ENCODE measurements at places on chromosomes 11 and 22.
A peak's percentile ranks its signal among the peaks of the same experiment; 100 is the strongest.

DNA sequence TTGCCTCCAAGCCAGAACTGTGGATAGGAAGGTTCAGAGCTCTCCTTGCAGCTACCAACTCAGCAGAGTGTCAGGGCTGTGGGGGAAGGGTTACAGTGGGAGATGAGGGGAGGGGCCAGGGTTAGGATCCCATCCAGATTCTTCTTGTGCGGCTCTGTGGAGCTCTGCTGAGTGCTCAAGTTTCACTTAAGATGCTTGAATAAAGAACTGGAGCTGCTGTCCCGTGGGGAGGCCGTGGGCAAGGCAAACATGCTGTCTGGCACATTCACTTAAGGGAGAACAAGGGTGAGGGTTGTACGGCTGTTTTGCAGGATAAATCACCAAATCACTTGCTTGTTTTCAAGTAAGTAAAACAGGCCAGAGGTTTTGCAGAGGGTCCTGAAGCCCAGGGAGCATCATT, 197.1 kb downstream of the FAM76B start:
- no peak for DNase-seq

DNA sequence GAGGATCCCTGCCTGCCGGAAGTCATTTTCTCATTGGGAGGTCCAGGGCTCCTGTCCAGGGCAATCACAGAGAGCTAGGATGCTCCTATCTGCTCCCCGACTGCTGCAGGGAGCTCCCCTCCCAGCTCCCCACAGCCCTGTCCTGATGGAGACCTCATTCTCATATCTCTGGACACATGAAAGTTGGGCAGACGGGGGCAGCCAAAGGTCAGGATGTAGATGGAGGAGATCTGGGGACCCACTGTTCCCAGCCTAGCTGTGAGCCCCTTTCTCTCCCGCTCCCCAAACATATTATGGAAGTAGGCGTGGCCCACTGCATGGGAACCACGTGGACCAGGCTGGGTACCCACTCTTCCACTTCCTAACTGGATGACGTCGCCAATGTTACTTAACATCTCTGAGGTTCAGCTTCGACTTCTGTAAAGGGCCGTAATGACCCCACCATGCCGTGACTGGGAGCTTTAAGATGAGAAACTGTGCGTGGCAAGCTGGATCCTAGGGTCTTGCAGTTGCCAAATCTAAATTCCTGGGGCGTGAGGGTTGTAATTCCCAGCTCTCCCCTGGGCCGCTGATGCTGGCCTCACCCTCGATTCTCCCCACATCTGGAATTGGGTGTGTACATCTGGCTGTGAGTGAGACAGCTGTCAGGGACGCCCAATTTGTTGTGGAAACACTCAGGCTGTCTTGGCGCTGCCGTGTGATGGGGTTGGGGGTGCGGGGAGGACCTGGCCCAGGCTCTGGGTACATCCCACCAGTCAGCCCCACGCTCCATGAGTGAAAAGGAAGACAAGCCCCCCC, 1.8 kb downstream of the CDC42EP2 start:
- no peak for DNase-seq

- no peak for DNase-seq
Measured at GRCh38 chr11:74366576-74366975, 31.7 kb downstream of the PGM2L1 start.

GRCh38 chr11:44632466-44633123, 67.1 kb downstream of the CD82 start:
- DNase-seq, result peak; percentile 44

GRCh38 chr11:62542750-62543567, 3.6 kb downstream of the AHNAK start:
- peak; percentile 81 for DNase-seq

DNA sequence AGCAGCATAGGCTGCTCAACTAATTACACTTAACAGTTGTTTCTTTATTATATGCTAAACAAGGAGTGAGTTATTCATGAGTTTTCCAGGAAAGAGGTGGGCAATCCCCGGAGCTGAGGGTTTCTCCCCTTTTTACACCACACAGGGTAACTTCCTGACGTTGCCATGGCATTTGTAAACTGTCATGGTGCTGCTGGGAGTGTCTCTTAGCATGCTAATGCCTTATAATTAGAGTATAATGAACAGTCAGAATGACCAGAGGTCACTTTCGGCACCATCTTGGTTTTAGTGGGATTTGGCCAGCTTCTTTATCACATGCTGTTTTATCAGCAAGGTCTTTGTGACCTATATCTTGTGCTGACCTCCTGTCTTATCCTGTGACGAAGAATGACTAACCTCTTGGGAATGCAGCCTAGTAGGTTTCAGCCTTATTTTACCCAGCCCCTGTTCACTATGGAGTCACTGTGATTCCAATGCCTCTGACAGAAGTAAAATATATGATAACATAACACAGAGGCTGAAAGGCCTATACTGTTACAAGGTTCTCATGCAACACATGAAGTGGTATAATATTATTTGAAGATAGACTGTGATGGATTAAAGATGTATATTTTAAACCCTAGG, 41.3 kb upstream of the RDX start:
- peak; percentile 32 for DNase-seq

DNA sequence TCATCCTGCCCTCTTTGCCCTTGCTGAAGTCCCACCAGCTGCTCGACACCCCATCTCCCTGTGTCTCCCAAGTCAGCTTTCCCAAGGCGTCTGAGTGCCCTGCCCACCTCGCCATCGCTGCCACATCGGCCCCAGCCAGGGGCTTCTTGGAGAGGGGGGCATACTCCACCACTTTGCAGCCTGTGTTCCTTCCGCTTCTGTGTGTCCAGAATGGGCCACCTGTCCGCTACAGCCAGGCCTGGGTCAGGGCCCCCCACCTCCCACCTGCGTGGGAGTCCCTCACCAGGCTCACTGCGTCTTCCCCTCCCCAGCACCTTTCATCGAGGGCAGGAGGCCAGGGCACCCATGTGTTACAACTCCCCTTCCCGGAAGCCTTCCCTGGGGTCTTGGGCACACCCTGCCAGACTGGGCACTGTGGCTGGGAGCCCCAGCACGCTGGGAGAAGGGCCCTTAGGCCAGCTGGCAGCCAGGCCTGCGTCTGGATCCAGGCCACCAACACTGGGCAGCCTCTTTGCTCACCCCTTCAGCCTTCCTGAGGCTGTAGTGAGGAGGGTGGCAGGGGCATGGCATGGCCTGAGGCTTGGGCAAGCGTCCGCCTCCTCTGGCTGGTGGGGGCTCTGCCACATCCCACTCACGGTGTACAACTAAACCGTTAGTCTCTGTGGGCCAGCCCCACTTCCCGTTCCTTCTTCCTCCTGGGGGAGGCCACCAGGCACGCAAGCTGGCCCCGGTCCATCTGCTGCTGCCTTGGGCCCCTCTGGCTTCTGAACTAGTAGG, 13.4 kb downstream of the CPT1A start:
- no peak for DNase-seq

DNA sequence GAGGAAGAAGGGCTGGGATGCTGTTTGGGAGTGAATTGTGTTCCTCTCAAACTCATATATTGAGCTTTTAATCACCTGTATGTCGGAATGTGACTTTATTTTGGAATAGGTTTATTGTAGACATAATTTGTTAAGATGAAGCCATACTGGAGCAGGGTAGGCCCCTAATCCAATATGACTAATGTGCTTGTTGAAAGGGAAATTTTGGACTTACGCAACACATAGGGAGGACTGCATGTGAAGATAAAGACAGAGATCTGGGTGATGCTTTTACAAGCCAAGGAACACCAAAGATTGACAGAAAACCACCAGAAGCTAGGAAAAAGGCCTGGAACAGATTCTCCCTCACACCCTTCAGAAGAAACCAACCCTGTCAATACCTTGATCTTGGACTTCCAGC, 43.2 kb upstream of the OVCH2 start:
- no peak for DNase-seq

DNA sequence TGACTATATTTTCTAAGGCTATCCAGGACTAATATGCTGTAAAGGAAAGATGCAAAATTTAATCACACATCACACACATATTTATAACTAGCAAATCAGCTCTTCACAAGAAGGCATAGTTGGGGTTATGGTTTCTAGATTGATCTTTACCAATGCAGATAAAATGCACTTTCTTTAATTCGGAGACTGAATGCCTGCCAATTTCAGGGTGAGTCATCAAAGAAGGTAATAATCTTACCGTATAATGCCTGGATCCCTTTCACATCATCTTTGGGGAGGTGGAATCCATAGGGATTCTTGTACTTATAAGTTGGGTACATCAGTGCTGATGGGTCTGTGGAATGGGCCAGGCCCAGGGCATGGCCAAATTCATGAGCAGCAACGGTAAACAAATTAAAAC, 16.4 kb downstream of the MMP20 start:
- DNase-seq, result no peak

DNA sequence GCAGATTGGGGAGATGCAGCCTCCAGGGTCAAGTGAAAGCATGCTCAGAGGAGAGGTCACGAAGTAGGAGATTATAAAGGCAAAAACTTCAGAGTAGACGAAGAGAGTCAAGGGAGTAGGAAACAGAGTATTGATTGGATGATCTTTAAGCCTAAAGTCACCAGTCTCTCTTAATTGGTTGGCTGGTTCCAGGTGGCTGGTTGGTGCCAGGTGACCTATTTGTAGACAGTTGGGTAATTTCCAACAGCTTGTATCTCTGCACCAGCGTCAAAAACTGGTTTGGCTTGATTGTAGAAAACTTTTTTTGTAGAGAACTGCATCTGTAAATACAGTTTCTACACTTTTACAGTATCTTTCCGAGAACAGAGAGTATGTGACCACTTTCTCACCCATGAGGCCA, 75.7 kb upstream of the CCDC90B start:
- no peak for DNase-seq

DNA sequence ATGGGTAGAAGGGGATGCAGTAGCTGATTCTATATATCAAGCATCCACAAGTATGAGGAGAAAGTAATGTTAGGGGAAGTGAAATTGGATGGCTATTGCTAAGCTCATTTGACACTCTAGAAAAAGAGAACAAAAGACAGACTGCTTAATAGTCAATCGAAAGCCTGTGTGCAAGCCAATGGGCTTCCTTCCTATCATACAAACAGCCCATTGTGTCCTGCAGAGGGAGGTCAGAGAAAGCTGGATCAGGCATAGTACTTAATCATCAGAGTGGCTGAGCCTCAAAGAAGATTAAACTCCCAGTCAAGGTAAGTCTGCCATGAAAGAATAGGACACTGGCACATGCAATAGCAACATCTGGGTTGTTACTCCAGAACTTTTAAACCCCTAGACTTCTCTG, 50.9 kb upstream of the PGR start:
- DNase-seq, result no peak

DNA sequence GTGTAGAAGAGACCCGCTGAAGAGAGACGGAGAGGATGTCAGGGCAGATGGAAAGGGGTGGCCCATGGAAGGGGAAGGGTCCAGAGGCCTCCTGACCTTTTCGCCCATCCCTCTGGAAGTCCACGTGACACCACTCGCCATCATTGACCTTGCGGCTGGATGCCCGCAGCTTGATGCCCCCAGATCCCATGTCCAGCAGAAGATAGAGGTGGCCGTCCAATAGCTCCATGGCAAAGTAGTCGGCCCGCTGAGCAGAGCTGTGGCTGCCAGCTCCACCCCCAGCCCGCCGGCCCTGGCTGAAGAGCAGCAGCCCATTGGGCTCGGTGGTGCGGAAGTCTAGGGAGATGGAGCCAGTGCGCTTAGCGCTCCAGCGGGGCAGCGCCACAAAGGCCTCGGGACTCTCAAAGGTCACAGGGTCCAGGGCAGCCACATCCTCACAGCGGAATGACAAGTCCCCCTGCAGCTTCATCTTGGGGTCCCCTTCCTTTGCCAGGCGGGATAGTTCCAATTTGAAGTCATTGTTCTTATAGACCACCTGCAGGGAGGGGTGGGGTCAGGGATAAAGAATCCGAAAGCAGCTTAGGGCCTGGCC, 55.7 kb downstream of the NRXN2 start:
- no peak for DNase-seq
